ENCODE measurements at places on chromosomes 3 and 15. TPM values are rescaled to one million over a fixed set of nuclear protein-coding genes. Genes with fewer than 3 reads are reported as not detected.

- no peak for DNase-seq
Measured at GRCh38 chr3:31180274-31180673, 285.8 kb upstream of the GADL1 start.

DNA sequence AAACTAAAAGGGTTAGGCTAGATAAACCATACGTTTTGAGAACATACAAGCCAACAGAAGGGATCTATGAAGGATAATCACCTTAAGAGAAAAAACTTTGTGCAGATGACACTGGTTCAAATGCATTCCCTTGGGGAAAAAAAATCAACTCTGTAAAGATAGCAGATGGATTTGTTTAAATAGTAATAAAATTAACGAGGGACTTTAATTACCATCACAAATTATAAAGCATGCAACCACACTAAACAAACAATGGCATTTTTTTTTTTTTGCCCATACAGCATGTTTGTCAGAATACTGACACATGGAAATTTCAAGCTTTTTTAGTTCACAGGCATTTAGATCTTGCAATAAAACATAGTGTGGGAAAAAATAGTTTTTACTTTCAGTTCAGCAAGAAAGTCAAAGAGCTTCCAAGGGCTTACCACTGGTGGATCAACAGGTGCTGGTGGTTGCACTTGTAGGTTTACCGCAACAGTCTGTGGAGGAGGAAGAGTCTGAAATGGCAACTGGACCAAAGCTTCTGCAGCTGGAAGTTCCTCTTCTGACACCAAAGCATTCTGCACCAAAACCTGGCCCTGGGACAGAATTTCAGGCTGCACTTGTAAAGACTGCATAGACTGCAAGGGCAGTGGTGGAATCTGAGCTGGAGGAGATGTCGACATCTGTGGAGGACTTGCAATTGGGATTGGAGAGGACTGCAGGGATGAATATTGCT is 53.1 kb downstream of the PHC3 start:
- DNase-seq = no peak

DNA sequence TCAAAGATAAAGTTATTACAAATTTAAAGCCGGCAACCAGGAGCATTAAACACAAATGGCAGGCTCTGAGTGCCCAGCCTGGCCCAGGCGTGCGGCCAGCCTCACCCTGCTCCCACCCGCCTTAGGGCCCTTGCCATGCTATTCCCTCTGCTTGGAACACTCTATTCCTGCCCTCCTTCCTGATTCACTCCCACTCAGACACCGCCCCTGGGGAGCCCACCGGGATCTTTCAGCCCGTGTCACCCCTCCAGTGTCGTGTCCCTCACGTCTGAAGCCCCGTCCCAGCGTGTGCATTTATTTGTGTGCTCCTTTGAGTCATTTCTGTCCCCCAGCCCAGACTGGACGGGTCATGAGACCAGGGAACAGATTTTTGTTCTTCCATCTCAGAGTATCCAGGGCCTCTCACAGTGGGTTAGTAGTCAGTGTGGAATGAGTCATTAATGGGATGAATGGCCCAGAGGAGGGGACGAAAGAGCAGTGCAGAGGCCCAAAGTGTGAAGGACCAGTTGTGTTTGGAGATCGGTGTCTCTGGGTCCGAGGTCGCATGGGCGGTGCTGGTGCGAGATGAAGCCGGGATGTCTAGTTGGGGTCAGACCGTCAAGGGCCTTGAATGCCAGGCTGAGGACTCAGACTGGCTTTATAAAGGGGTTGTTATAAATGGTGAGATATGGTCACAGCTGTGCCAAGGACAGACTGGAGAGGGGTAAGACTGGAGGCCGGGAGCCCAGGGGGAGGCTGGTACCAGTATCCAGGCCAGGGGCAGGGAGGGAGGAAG is 58.9 kb upstream of the SLC6A6 start:
- DNase-seq = no peak

Gene GPR62
- total RNA-seq = 0.41 TPM
